ENCODE measurements at places on chromosomes 11 and 22.
A peak's percentile ranks its signal among the peaks of the same experiment; 100 is the strongest.

GRCh38 chr11:125663910-125664309, 16.7 kb downstream of the ACRV1 start:
- DNase-seq, result no peak

DNA sequence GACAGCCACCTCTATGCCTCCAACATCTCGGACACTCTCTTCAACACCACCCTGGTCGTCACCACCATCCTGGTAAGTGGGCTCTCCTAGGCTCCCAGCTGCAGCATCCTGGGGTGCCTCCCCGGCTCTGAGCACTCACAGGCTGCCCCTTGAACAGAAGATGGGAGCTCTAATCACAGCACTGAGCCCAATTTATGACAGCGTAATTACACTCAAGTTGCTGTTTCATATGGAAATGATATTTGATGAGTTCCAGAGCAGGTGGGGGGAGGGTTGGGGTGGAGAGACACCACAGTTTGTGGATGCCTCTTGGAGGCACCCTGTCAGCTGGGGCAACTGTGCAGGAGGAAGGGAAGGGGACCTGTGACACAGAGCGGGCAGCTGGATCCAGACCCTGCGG, 125.3 kb upstream of the TBCEL start:
- no peak for DNase-seq

DNA sequence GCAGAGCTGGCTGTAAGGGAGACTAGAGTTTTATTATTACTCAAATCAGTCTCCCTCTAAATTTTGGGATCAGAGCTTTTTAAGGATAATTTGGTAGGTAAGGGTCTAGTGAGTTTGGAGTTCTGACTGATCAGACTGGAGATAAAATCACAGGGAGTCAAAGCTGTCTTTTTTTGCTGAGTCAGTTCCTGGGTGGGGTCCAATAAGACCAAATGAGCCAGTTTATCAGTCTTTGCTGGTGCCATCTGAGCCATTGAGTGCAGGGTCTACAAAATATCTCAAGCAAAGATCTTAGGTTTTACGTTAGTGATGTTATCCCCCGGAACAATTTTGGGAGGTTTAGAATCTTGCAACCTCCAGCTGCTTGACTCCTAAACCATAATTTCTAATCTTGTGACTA, 935.1 kb upstream of the RAG2 start:
- DNase-seq, result no peak

DNA sequence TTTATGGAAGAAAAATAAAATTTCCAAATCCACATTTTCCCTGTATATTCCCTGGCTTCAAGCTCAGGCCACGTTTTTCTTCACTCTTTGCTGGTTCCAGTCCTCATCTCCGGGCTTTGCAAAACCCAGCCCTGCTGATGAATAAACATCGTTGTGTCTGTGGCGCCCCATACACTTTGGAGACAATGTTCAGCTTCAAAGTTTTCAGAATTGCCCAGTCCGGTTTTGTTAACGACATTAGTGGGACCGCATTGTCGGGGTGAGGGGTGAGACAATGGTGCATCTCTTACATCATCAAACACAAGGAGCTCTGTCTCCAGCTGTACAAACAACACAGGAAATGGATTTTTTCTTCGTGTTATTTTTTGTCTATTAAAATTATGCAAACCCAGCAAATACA, 53.4 kb upstream of the HTATIP2 start:
- no peak for DNase-seq

GRCh38 chr22:45521178-45521577, 18.5 kb downstream of the FBLN1 start:
- peak; percentile 70 for DNase-seq

DNA sequence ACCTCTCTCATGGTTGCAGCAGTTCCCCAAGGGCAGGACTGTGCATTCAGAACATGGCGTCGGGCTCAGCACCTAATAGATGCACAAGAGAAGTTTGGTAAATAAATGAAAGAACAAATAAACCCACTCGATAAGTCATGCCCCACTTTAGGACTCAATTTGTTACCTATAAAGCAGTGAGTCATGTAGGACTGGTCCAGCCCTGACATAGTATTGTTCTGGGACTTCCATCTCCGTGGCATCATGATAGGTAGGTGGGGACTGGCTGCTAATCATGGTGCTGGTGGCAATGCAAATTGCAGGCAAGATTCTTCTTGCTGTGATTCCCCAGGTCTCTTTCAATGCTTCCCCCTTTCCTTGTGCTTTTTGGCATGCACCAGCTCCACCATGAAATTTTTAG, 118.2 kb upstream of the CSNK2A3 start:
- DNase-seq, result no peak

DNA sequence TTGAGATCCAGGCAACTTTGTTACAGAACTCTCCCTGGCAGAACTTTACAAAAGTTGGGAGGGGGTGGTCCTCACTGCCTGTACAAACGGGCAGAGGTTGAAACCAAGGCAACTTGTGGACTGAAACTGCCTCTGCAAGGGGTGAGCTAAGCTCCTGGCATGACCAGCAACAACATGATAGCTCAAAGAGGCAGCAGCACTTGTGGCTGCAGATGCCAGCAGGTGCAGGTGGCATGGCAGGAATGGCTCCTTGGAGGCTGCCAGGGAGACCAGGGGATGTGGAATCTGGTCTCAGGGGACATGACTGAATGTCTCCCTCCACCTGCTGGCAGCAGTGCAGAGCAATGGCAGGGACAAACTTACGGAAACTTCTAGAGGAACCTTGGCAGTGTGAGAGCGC, 38.8 kb upstream of the PHF21A start:
- no peak for DNase-seq

DNA sequence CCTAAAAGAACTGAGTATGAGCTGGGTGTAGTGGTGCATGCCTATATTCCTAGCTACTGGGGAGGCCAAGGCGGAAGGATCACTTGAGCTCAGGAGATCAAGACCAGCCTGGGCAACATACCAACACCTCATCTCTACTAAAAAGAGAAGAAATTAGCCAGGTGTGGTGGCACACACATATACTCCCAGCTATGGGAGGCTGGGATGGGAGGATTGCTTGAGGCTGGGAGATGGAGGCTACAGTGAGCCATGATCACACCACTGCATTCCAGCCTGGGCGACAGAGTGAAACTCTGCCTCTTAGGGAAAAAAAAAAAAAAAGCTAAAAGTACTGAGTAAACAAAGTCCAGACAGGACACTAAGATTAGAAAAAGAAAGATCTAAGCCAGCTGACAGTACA, 3.5 kb upstream of the HTR3B start:
- no peak for DNase-seq

DNA sequence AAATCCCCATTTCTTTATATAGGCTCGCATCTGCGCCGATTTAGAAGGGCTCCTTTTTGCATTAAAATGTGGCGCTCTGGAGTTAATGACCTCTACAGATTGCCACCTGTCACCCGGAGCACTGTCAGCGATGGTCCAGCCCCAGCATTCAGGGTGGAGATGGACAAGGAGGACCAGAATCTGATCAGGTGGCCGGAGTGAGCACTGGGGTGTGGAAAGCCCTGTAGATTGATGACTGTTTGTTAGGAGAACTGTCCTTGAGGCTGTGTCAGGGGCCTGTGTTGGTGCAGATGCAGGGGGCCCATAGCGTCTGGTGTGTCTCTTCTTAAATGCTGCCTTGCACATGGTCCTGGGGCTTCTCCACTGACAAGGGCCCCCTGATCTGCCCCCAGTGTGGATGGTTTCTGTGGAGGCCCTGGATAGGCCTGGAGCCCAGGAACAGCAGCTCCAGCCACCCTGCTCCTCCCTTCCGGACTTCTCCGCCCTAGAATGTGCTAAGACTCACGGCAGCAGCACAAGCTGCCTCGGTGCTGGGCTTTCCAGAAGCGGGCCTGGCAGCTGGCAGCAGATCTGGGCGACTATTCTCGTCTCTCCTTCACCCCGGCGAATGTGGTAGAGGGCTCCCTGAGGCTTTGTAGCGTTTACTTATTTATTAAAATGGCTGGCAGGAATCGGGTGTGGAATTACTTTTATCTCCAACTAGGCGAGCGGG, 1333.3 kb downstream of the BRD1 start:
- no peak for DNase-seq

- DNase-seq, result no peak
Measured at GRCh38 chr11:2789791-2790567, 90.2 kb upstream of the KCNQ1OT1 start.

- DNase-seq, result no peak
Measured at GRCh38 chr22:42841444-42841843, 15.6 kb downstream of the ARFGAP3 start.

DNA sequence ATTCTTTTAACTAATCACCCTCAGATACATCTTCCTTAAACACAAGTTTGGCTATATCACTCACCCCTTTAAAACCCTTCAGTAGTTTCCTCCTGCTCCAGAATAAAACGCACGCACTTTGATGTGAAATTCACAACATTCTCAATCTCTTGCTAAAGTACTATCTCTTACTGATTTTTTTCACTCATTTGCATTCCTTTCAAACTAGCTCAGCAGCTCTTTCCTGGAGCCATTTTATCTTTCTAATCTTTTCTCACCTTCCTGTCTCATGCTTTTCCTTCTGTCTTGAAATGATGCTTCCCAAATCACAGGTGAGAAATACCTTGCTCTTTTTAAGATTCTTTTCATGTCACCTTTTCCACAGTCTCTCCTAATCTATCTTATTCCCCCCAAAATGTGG, 1074.4 kb downstream of the DLG2 start:
- DNase-seq, result no peak

- no peak for DNase-seq
Measured at GRCh38 chr22:39727541-39727940, 157.0 kb downstream of the CACNA1I start.

DNA sequence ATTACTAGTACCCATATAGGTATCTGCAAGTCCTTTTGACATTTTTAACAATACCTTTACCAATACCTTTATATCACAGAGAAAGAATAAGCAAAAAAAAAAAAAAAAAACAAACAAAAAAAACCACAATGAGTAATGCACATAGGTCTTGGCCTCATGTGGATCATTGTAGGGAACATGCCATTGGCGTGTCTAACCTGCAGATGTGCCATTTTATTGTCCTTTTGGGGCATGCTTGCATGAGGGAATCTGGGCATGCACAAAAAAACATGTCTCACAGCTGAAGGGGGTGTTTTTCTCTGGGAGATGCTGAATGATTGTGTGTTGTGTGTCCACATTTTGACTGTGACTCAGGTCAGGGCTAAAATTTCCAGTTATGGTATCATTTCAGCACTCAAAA, 361.6 kb downstream of the GUCY1A2 start:
- DNase-seq, result no peak
